MV-4-11 (cell line): ENCODE measurements at places on chromosomes 1 and 21.

GRCh38 chr1:168447871-168448270 is 95.9 kb downstream of the XCL2 start:
- no peak for DNase-seq

GRCh38 chr1:21368515-21369289 is 71.2 kb upstream of the NBPF3 start:
- peak; percentile 20 for DNase-seq

DNA sequence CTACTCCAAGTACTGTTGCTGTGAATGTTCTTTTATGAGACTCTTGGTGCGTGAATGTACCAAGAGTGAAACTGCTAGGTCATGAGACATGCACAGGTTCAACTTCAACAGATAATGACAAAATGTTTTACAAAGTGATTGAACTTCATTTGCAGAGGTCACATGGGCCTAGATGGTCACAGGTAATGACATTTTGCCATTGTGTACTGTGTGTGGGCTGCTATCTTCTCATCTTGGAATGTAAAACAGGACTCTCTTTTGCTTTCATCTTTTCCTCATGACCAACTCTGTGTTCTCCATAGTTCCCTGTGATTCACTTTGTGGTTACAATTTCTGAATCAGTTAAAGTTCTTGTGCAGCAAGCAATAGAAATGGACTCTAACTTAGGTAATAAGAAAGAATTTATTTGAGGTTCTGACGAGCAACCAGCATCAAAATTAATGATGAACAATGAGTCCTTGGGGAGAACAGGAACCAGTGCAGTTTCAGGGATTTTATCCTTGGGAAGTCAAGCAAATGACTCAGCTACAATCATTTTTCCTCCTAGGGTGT is 16.2 kb upstream of the TSNAX start:
- DNase-seq = no peak

GRCh38 chr1:74587888-74588287 is 75.5 kb upstream of the LRRC53 start:
- DNase-seq = no peak

GRCh38 chr1:10528066-10529014 is 53.6 kb downstream of the PEX14 start:
- no peak for DNase-seq

GRCh38 chr1:201537891-201538611 is 876 bp upstream of the NAV1 start:
- no peak for DNase-seq

DNA sequence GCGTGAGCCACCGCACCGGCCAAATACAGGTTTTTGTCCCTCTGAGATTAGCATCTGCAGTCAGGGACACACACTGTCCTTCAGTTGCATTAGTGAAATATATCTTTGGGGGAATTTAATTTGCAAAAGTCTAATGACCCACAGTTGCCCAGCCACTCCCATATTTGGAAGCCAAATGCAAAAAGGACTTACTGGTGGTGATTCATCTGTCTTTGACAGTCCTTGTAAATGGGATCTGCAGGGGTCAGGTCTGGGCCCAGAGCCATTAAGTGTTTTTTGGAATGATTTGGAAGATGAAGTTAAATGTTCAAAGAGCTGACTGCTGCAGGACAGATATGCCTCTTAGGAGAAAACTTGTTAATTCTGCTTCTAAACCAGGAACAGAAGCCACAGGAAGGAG is 44.6 kb upstream of the DNASE2B start:
- no peak for DNase-seq

- DNase-seq = peak; percentile 37
Measured at GRCh38 chr1:6148497-6149241, 31.5 kb downstream of the CHD5 start.

- peak; percentile 95 for DNase-seq
Measured at GRCh38 chr1:56525489-56526041, 53.8 kb downstream of the PLPP3 start.

GRCh38 chr1:183816110-183816509 is 11.2 kb downstream of the RGL1 start:
- DNase-seq = no peak

DNA sequence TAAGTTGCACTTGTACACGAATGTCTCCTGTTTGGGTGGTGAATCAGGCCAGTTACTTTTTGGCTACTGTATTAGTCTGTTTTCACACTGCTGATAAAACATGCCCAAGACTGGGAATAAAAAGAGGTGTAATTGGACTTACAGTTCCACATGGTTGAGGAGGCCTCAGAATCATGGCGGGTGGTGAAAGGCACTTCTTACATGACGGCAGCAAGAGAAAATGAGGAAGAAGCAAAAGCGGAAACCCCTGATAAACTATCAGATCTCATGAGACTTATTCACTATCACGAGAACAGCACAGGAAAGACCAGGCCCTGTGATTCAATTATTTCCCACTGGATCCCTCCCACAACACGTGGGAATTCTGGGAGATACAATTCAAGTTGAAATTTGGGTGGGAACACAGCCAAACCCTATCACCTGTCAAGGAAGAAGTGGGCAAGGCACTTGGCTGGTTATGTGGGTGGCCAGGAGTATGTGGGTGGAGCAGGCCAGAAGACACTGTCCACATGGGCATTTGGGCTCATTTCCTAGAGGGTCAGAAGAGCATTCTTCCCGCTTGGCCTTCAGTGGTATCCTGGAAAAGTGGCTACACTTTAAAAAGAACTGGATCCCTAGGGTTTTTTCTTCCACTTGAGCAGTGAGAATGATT is 228.8 kb downstream of the HHAT start:
- no peak for DNase-seq

GRCh38 chr1:112674986-112675727 is 698 bp downstream of the MOV10 start:
- no peak for DNase-seq

- no peak for DNase-seq
Measured at GRCh38 chr1:229597877-229598276, 28.0 kb downstream of the TAF5L start.

DNA sequence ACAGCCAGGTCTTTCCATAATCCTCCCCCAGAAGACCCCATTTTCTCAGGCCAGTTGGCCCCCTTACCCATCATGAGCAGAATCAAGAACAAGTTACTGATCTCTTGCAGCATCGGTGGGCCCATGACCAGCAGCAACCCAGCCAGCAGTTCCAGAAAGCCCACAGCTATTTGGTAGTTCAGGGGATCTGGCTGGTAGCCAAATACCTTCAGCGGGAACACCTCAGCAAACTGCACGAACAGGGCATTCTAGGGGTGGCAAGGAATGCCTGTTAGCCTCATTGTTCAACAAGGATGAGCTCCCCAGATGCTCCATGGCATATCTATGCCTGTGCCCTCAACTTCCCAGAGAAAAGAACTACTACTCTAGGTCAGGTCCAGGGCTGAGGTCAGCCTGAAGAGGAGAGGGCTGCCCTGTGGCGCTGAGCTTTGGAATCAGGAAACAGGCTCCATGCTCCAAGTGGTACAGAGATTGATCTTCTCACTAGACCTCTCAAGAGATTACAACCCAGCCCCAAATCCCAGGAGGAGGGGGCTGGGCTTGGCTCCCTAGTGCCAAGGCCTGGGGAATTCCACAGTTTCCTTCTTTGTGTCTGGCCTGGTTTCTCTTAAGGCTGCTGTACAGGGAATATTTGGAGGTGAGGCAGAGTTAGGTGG is 1.3 kb downstream of the TMEM35B start:
- DNase-seq = no peak

GRCh38 chr21:33151941-33152731 is 77.6 kb upstream of the IFNAR2 start:
- peak; percentile 80 for DNase-seq

DNA sequence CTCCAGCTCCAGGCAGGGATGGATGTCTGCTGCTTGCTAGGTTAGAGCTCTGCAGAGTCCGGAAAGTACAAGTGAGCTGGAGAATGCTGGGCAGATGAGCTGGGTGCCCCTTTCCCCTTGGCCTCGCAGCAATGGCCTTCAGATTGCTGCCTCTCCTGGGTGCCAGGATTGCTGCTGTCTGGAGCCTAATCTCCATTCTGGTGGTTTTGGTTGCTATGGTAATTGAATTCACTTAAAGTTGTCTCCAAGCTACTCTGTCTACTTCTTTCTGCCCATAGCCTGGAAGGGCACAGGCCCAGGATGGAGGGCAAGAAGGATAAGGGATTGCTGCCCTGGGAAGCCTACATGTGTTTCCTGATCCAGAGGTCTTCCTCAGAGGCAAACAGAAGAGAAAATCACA is 14.6 kb upstream of the KCND3 start:
- DNase-seq = no peak

GRCh38 chr1:32878637-32879041 is 7.7 kb upstream of the HPCA start:
- DNase-seq = no peak

GRCh38 chr1:11499601-11500331 is 20.8 kb downstream of the DISP3 start:
- no peak for DNase-seq

DNA sequence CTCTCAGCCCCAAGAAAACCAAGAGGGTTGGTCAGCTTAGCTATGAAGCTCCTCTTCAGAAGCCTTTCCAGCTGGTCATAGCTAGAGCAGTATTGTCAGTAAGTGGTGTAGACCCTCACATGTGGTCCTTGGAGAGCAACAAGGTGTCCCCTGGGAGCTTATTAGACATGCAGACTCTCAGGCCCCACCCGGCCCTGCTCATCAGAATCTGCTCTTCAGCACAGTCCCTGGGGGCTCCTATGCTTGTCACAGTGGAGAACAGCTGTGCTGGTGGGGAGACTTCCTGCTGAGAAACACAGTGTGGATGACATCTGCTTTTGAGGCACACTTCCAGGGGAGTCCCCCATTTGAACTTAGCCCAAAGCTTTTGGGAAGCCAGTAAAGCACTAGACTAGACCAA is 21.9 kb upstream of the NEK2 start:
- DNase-seq = no peak

DNA sequence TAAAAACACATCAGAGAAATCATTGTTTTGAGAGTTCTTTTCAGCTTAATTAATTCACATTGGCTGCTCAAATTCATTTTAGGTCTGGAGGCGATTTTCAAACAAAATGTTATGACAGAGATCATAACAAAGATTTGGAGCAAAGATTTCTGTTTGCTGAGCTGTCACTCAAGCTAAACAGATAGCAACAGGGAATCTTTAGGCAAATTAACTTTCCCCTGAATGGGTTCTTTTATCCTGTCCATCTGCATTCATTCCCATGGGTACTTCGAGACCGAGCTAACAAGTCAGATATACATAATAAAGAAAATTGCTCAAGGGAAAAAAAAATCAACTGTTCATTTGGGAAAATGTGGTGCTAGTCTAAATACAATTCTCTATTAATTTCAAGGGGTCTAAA is 30.2 kb upstream of the CA6 start:
- no peak for DNase-seq

DNA sequence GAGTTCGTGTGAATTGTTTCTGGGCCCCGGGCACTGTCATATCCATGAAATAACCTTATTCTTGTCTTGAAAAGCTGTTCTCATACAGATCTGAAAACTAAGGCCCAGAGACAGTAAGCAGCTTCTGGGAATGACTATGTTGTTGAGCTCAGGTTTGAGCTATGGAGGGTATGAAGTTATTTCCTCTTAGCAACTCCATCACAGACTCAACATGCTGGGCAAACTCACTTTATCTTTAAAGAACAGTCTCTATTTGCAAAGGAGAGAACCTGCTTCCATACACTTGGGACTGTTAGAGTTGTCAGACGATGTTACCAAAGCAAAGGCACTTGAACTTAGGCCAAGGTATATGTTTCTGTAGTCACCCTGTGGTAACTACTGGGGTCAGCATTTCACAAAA is 90.0 kb downstream of the GPR88 start:
- no peak for DNase-seq

DNA sequence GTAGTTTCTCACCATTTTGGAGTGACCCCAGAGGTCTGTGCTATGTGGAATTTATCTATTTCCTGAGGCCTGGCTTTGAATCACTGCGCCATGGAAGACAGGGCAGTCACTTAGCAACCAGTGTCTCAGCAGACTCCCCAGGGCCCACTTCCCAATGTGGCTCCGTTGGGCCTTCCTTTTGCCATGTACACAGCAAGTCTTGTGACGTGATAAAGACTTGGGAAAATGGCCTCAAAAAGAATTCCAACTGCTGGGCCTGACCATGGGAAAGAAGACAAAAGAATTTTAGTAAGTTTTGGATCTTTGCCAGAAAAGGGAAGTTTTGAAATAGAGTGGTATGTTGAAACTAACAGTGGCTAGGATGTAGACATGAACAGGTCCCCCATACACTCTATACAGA is 36.2 kb downstream of the TLR5 start:
- peak; percentile 5 for DNase-seq

- DNase-seq = no peak
Measured at GRCh38 chr1:2447276-2448097, 28.6 kb upstream of the PLCH2 start.

DNA sequence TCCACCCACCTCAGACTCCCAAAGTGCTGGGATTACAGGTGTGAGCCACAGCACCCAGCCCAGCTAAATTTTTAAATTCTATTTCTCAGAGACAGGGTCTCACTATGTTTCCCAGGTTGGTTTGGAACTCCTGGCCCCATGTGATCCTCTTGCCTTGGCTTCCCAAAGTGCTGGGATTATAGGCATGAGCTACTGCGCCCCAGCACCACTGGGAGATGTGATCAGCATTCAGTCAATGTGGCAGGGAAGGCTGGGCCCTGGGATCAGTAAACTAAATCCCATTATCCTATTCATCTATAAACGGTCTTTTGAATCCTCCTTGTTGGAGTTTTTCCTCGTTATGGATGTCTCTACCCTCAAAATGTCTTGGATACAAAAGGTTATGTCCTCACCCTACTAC is 113.5 kb downstream of the PGBD5 start:
- no peak for DNase-seq

DNA sequence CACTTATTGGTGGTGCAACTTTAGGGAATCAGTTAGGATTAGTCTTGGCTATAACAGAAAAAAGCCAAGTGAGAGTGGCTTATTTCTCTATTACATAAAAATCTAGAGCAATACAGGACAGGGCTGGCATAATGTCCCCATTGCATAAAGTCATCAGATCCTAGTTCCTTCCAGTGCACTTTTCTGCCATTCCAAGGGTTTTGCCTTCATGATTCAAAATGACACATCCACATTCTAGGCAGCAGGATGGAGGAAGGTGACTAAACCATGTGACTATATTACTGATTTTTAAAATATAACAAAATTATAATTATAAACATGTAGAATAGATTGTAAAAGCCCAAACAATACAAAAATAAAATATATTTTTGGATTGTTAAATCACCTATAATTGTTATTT is 18.8 kb downstream of the JUN start:
- DNase-seq = no peak

DNA sequence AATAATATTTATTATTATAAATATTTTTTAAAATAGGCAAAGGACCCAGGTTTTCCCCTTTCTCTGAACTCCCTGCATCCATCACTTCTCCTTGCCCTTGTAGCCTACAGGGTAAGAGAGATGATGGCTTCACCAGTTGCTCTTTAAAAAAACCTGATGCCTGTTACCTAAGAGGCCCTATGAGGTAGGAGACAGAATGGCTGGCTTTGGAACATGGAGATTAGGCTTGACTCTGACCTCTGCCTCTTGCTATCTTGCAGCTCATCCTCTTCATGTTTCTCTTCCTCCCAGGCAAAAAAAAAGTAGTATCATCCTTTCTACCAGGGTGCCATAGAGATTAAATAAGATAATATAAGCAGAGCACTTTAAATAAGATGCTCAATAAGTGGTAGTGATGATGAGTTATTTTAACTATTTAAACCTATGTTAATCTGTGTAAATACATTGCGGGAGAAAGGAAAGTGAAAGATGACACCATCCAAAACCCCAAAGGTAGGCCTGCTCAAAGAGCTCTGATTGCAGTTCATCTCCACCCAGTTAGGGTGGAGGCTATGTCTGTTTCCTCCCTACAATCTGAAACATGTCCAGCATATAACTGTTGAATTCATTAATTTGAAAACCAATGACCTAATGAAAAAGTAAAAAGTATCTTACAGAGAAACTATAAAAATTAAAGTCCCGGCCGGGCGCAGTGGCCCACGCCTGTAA is 51.8 kb downstream of the RGS2 start:
- no peak for DNase-seq
